Hematopoietic multipotent progenitor cell (in vitro differentiated cells): ENCODE measurements at places on chromosomes 2 and 18.
A peak's percentile ranks its signal among the peaks of the same experiment; 100 is the strongest.

- DNase-seq: no peak
Observed at GRCh38 chr2:85133751-85134254, 611 bp downstream of the TCF7L1 start.

- DNase-seq: peak; percentile 24
Observed at GRCh38 chr18:11689669-11690565, 853 bp downstream of the GNAL start.

DNA sequence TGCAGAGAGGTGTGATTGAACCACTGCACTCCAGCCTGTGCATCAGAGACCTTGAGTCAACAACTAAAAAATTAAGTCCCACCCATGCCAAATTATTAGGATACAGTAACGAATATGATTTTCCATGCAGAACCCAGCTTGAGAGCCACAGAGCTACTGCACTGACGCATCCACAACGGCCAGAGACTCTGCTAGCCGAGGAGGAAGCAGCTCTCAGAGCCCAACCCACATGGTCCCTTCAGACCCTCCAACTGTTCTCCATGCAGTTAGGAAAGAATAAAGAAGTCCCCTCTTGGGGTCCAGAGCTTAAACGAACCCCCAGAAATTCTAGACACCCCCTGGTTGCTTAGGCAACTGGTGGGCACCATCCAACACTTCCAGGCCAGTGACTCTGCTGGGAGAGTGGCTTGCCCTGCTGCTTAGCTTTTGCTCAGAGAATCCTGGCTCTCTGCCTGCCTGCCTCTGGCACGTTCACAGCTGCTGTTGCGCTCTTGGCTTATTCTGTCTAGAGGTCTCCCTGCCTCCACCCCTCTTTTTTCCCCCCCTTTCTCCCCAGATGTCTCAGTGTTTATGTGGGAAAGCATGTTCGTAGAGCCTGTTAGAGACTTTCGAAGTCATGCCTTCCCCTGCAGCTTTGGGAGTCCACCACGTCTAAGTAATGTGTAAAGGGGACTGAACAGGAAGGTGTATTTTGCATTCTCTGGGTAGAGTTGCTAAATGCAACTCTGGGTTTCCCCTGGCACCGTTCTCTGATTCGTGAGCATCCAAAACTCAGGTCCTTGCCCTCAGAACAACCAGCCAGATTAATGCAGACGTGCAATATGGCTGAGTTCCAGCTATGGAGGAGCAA lies 26.0 kb upstream of the SP3 start:
- DNase-seq: no peak

- no peak for DNase-seq
Observed at GRCh38 chr2:98483257-98483861, 38.7 kb downstream of the INPP4A start.

DNA sequence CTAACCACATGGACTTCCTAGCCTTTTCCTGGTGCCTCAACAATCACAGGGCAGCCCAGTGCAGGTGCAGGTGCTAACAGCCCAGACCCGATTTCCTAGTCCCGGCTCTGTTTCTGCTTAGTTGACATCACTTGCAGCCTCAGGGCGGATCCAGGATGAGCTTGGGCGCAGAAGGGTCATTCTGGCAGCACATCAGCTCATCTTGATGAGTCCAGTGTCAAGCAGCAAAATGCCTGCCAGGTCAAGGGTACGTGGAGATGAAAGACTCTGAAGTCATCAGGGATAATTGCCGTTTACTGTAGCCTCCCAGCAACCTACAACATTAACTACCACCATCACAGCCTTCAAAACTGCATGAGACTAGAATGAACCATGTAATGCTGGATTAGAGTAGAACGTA lies 39.4 kb upstream of the EFHD1 start:
- DNase-seq: no peak

GRCh38 chr2:57490741-57491140 lies 555.9 kb upstream of the VRK2 start:
- no peak for DNase-seq

DNA sequence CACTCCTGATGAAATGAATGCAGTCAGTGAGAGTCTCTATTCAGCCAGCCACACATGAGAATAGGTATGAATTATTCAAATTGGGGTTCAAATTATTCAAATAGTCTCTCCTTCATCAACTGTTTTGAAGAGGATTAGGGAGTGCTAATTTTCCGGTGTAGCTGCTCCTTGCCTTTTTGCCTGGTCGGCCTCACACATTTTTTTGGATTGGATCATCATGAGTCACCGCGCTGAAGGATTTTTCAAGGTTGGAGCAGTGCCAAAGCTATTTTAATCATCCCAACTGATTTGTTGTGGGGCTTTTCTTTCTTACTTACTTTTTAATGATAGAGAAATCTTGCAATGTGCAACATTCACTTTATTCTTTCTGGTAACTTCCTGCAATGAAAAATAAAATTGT lies 2.4 kb upstream of the DTNA start:
- DNase-seq: no peak

DNA sequence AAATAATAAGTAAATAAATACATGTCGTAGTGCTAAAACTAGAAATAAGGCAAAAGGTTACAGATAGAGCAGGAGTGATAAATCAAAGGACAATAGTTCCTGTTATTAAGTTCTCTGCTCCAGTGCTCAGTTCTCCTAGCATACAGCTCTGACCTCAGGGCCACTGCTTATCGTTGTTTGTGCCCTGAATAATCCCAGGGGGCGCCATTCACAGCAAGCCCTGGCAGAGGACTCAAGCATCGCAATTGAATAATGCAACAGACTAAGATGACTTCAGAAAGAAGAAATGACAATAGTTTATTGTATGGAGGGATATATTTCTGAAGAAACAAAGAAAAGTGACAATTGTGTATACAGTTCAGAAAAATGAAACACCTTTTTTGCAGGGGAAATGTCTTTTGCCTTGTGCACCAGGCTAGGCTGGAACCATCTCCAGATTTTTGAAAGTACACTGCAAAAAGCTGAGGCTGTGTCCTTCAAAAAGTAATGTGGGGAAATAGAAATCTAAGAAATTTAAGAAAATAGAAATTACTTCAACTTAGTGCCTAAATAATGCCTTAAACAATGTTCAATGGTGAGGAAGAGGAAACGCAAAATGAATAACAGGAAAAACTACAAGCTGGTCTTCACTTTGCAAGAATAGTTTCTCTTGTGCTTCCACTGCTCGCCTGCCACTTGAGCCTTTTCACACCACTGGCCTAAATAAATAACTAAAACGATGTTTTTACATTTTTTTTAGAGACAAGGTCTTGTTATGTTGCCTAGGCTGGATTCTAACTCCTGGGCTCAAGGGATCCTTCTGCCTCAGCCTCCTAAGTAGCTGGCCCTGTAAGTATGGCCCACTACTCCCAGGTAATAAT lies 19.0 kb upstream of the CCNYL1 start:
- DNase-seq: peak; percentile 37
